ENCODE measurements at places on chromosomes 12 and 14.

DNA sequence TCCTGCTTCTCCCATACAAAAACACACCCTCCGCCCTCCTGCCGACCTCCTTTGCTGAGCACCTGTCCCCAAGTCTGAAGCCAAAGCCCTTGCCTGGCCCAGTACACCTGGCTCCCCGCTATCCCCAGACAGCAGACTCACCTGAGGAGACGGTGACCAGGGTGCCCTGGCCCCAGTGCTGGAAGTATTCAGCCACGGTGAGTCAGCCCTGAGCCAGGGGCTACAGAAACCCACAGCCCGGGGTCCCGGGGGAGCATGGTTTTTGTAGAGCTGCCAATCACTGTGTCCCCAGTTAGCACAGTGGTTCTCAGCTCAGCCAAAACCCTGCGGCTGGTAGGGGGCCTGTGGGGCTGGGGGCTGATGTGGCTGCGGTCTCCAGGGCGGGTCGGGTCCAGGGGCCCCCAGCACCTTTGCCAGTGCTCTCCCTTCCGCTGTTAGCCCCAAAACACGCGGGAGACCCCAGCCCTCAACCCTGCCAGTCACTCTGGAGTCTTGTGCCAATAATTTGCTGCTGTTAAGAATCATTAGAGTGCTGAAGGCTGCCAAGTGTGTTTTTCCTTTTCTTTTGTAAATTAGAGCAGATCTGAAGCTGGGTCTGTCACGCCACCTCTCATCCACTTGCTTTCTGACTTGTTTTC, 339.0 kb downstream of the TMEM121 start:
- no peak for DNase-seq

GRCh38 chr12:55256831-55257230, 12.4 kb downstream of the OR6C74 start:
- DNase-seq, result no peak

- no peak for DNase-seq
These were observed 509.1 kb downstream of the VRK1 start for GRCh38 chr14:97306133-97306759.

- peak; percentile 24 for DNase-seq
These were observed 32.0 kb downstream of the RTL1 start for GRCh38 chr14:100871234-100872186.

- no peak for DNase-seq
These were observed 197.8 kb upstream of the PRKD1 start for GRCh38 chr14:30125322-30125979.

- DNase-seq, result no peak
These were observed 15.2 kb downstream of the PLD4 start for GRCh38 chr14:104939666-104940410.

- no peak for DNase-seq
These were observed 21.7 kb downstream of the XRCC3 start for GRCh38 chr14:103693515-103693914.

DNA sequence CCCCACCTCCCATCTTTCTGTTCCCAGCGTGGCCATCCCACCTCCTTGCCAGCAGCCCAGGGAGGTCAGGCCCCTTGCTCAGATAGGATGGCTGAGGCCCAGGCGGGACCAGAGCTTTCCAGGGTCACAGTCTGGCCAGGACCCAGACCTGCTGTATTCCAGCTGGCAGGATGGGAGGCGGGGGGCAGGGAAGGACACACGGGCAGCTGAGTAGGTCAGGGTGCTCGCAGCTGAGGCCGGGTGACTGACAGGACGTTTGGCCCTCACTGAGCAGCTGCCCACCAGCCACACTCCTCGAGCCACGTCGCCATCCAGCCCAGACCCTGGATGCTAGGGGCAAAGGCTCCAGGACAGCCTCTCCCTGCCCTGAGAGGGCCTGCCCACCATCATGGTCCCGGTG, 4.0 kb downstream of the NUDT14 start:
- no peak for DNase-seq

DNA sequence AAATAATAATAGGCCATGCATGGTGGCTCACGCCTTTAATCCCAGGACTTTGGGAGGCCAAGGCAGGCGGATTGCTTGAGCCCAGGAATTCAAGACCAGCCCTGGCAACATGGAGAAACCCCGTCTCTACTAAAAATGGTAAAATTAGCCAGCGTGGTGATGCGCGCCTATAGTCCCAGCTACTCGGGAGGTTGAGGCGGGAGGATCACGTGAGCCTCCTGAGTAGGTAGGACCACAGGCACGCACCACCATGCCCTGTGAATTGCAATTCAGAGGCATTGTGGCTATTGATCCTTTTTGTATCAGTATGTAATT, 2.3 kb downstream of the ARHGDIB start:
- no peak for DNase-seq

DNA sequence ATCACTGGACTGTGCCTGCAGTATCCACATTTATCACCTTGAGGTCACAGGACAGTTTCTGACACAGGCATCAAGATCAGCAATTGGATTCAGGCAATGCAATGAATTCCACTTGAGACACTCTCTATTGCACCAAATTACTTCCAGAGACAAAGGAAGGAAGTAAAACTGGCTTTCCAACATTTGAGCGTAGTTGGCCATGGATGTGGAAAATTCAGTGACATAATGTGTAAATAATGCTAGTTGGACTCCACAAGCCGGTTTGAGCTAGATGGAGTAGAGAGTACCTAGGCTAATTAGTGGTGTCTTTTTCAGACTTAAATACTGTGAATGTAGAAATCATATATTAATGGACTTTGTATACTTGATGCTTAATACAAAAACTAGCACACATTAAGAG, 168.3 kb upstream of the SYT1 start:
- no peak for DNase-seq

DNA sequence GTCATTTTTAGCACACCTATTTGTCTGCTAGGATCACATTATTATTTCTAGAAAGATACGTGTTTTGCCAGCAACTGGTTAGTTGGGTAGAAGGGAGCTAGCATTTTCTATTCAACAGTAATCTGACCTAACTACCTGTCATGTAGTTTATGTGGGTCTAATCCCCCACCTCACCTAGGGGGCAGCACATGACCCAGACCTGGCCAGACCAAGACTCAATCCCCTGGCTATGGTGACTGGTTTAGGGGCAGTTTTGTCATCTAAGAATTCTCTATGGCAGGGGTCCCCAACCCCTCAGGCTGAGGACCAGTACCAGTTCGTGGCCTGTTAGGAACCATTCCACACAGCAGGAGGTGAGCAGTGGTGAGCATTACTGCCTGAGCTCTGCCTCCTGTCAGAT, 29.5 kb upstream of the EVL start:
- no peak for DNase-seq

- no peak for DNase-seq
These were observed 95.9 kb upstream of the CDKN3 start for GRCh38 chr14:54300881-54301280.

- no peak for DNase-seq
These were observed 41.1 kb downstream of the ERG28 start for GRCh38 chr14:75619548-75619947.

- no peak for DNase-seq
These were observed 912.7 kb upstream of the LRFN5 start for GRCh38 chr14:40694023-40694422.

GRCh38 chr14:65892315-65892714, 479.8 kb downstream of the FUT8 start:
- DNase-seq, result no peak

- peak; percentile 94 for DNase-seq
These were observed 130.7 kb upstream of the HIF1A start for GRCh38 chr14:61564618-61565091.

DNA sequence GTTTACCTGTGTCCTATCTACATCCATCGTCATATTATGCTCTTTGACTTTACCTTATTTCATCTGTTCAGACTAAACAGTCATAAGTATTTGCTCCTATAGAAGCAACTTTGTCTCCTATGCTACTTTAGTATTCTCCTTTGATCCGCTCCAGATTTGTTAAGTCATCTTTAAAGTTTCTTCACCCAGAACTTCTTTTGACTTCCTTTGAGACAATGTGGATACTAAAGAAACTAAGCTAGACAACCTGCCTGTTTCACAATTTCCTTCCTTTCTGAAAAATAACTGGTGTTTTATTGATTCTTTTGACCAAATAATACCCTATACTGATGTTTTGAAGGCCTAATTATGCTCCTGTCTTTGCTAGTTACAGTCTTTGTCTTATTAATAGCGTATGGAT, 30.0 kb upstream of the LRRK2 start:
- DNase-seq, result no peak

- DNase-seq, result no peak
These were observed 118.7 kb upstream of the KRR1 start for GRCh38 chr12:75630091-75630490.

- DNase-seq, result no peak
These were observed 22.2 kb downstream of the UBE2N start for GRCh38 chr12:93419388-93420034.

GRCh38 chr12:109722721-109723094, 9.1 kb downstream of the FAM222A start:
- no peak for DNase-seq

DNA sequence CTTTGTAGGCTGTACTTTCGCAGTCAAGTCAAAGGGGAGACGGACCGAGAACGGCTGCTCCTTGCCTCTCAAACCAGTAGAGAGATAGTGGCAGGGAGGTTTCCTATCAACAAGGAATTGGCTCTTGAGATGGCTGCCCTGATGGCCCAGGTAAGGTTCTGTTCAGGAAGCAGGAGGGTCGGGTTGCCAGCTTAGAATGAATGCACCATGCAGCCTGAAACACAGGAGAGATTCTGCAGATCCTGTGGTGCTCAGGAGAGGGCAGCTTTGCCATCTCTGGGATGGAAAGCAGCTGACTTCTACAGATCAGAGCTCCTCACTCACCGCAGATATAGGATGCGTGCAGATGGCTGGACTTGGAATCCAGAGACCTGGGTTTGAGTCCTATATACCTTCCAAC, 18.0 kb downstream of the PIGH start:
- no peak for DNase-seq

GRCh38 chr14:77251870-77252269, 19.1 kb downstream of the NGB start:
- DNase-seq, result no peak

DNA sequence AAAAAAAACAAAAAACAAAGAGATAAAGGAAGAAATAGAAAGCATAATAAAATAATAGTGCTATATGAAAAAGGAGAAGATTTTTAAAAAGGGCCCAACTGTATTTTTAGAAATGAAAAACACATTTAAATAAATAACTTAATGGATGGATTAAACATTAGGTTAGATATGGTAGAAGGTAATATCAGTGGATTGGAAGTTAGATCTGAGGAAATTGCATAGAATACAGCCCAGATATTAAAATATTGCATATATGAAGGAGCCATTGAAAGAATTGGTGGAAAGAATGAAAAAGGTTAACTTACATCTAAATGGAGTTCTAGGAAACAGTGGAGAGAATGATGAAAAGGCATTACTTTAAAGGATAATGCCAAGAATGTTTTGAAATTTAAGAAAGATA, 27.8 kb downstream of the CACNA1C start:
- DNase-seq, result no peak

GRCh38 chr12:30631740-30632139, 63.9 kb downstream of the IPO8 start:
- DNase-seq, result no peak

- no peak for DNase-seq
These were observed 1.4 kb upstream of the TBX3 start for GRCh38 chr12:114685320-114685781.

DNA sequence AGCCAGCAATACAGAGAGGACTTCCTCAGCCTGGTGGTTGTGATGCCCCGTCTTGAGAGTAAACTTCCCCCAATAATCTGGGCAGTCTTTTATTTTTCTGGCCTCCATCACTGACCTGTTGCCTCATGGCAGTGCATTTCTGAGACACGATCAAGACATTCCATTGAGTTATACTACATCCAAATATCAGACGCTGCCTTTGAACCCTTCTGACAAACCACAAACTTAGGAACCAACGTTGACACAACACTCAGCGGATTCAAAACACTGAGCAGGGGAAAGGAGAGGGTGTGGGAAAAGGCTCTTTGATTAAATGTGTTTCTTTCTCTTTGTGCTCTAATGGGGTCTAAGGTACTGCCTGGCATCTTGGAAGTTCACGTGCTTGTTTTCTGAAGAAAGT, 100.7 kb upstream of the TBX5 start:
- DNase-seq, result no peak

DNA sequence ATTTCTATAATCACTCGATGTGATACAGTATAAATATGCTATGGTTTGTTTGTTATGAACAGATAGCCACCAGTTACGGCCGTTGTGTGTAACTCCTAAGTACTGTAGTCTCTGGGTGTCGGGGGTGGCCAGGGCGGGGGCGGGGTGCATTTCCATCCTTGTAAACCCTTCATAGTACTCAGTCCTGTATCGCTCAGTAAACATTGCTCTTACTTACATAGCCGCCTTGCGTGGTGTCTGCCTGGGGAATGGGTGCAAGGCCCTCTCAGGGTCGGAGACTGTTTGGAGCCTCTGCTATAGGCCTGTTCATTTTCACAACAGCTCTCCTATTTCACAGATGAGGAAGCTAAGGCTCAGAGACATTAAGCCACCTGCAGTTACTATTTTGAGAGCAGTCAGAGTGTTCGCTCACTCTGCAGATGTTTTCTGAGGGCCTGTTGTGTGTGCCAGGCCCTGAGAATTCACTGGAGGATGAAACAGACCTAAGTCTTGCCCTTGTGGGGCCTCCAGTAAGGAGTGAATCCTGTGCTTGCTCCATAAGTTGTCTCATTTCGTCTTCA, 42.5 kb downstream of the JDP2 start:
- no peak for DNase-seq

DNA sequence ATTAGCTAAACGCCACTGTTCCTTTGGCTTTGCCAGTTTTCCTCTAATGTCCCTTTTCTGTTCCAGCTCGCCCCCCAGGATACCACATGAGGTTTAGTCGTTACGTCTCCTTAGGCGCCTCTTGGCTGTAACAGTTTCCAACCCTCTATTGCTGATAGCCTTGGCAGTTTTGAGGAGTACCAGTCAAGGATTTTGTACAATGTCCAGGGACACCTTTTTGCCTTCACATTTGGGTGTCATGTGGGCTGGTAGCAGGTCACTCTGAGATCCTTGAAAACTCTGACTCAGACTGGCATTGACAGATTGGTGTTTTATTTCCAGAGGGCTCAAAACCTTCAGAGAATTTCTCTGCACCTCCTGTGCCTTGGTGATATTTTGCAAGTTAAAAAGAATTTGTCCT, 14.1 kb downstream of the SH2B3 start:
- no peak for DNase-seq

- DNase-seq, result no peak
These were observed 6.2 kb upstream of the RNASE10 start for GRCh38 chr14:20499108-20499507.

- DNase-seq, result no peak
These were observed 77.7 kb downstream of the ARF6 start for GRCh38 chr14:49970474-49971147.

DNA sequence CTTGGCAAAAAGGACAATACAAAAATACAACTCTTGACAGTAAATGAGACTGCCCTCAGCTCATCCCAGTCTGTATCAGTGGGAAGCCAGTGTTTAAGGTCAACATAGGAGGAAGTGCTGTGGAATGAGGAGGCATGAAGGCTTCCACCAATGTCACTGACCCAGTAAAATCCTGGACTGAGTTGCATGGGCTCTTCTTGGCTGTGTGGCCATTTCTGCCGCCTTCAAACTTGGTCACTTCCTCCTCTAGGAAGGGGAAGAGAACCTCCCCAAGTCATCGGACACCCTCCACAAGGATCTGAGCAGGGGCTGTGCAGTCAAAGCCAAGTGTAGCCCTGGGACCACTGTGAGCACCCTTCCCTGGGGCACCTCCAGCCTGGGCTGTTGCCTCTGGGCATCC, 11.9 kb downstream of the GPR68 start:
- DNase-seq, result no peak

Data from non-pigmented ciliary epithelial cell (primary cell).